Anterior cingulate cortex (tissue), 58 donors: ENCODE measurements at places on chromosomes 6 and 20.

DNA sequence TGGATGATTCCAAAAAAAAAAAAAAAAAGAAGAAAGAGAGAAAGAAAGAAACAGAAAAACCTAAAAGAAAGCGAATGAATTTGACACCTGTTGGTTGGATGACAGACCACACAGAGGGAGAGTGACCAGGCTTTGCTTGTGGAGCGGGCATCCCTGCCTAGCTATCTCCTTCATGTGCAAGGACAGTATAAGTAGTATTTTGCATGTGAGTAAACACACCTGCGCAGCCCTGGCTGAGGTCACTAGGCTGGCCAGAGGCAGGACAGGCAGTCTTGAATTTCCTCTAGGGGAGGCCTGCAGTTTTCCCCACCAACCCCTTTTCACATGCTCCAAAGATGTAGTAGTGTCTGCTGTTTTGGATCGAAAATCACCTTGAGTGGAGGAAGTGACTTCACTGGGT lies 126.4 kb downstream of the CCDC170 start:
- DNase-seq: no peak

- no peak for DNase-seq
Measured at GRCh38 chr6:36717871-36718540, 20.4 kb downstream of the RAB44 start.

DNA sequence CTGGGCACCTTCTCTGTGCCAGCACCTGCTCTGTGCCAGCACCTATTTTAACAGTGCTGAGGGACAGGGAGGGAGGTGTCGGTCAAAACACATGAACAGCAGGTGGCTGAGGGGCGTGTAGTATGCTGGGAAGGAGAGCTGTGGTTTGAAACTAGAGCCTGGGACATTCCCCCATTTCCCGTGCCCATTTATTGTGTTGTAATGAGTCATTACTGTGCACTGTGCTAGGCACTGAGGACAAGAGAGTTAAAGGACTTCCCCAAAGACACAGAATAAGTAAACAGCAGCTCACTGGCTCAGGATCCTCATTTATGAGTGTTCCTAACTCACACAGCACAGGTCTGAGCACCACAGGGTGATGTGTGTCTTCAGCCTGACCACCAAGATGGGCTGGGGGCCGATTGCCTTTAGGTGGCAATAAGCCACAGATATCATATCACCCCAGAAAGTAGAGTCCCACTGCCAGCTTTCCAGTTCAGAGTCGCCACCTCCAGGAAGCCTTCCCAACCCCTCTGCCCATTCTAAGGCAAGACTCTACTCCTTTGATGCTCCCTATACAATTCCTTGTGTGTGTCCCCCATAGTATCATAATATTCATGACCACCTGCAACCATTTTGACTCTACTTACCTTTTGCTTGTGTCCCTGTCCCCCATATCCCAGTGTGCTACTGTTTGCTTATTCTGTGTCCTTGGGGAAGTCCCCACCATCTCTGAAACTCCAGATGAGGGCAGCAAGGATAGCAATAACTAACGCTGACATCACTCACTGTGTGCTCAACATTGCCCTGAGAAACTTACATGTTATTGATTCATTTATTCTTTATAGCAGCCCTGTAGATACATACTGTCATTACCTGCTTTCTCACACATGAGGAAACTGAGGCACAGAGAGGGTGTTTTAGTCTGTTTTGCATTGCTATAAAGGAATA lies 87.3 kb downstream of the TOX2 start:
- DNase-seq: no peak

DNA sequence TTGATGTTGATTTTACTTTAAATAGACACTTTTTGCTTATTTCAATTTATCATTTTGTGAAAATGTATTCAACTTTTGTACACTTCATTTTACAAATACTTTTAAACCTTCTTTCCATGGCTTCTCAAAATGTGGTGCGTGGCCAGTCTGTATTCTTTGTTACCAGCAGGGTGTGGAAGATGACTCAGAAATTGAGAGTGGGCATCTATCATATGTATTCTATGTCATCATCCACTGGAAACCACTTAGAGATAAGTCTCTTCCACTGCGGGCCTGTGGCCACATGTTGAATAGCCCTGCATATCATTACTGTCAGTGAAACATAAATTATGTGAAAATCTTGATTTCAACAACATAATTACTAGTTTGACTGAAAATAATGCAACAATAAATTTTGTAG lies 52.6 kb upstream of the MC3R start:
- DNase-seq: no peak

- DNase-seq: no peak
Measured at GRCh38 chr6:40882323-40882997, 156.6 kb downstream of the UNC5CL start.

GRCh38 chr6:25346064-25346463 lies 66.9 kb downstream of the CARMIL1 start:
- no peak for DNase-seq

DNA sequence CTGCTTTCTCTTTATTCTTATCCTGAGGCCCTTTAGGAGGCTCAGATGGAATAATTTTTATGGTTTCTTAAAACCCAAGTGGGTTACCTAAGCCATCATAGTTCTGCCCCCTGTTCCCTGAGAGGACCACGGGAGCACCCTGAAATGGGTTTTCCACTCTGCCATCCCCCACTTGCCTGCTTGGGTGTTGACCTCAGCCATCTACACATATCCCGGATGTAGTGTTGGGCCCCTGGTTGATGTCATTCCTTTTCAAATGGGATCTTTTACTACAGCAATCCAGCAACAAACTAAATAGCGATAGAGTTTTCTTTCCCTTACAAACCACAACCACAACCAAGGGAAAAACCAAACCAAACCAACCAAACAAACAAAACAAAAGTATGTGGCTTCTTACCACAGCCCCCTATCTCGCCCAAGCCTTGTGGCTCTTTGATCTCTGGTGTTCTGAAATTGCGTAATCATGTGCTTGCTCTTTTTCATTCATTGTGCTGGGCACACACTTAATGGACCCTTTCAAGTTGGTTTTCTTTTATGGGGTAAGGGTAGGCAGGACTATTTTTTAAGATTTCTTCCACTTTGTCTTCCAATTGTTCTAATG lies 154.9 kb downstream of the ESR1 start:
- DNase-seq: no peak

- DNase-seq: no peak
Measured at GRCh38 chr6:135622081-135622480, 124.5 kb upstream of the AHI1 start.

- no peak for DNase-seq
Measured at GRCh38 chr20:63499338-63499969, 571 bp upstream of the EEF1A2 start.

GRCh38 chr20:7879883-7880282 lies 60.4 kb downstream of the HAO1 start:
- DNase-seq: no peak

DNA sequence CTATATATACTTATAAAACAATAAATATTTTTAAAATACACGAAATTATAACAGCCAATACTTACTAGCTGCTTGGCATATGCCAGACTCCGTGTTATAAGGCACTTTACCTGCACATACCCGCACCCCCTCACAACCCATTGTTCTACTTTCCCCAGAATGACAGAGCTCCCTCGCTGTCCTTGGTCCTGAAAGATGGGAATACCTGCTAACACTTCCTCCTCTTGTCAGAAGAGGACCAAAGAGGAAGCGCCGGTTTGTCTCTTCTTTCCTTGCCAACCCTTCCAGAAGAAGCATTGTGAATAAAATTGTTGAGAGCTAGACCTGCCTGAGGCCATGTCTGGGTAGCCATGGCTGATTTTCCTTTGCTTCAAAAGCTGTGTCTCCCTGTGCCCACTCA lies 149.3 kb downstream of the PTPRT start:
- no peak for DNase-seq
